NT2/D1 (cell line): ENCODE measurements at places on chromosomes 3 and 15.

GRCh38 chr3:188177721-188178120, 23.8 kb downstream of the LPP start:
- DNase-seq, result no peak

DNA sequence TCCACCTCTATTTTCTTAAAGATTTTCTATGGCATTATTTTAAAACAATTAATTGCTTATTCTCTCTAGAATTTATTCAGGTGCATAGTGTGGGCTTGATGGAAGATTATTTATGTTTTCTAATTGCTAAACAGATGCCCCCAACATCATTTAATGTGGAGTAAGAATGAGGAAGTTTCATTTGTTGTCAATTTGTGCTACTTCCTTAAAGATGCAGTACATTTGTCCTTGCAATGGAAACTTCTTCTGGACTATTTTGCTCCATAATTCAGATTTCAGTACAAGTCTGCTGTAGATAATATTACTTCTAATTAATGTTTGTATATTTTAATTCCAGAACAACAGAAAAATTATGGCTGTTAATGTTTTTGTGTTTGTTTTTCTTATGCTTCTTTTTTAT, 104.8 kb downstream of the TGFBR2 start:
- no peak for DNase-seq

DNA sequence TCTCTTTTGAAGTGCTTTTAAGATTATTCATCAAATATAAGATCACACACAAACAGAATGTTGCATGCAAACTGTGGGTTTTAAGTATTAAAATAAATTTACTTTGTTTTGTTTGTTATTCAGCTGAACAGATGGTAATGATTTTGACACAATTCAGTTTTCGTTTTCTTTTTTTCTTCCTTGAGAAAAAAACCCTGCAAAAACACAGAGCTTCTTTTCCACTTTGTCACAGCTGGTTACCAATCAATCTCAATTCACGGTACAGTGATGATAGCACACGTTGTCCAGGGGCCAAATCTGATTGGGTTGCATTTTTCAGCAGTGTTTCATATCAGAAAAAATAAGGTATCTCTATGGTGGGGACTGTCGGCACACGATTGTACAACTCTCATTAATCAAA, 473.6 kb downstream of the ROBO2 start:
- no peak for DNase-seq

- DNase-seq, result no peak
Measured at GRCh38 chr15:80752204-80752603, 27.0 kb upstream of the CEMIP start.

DNA sequence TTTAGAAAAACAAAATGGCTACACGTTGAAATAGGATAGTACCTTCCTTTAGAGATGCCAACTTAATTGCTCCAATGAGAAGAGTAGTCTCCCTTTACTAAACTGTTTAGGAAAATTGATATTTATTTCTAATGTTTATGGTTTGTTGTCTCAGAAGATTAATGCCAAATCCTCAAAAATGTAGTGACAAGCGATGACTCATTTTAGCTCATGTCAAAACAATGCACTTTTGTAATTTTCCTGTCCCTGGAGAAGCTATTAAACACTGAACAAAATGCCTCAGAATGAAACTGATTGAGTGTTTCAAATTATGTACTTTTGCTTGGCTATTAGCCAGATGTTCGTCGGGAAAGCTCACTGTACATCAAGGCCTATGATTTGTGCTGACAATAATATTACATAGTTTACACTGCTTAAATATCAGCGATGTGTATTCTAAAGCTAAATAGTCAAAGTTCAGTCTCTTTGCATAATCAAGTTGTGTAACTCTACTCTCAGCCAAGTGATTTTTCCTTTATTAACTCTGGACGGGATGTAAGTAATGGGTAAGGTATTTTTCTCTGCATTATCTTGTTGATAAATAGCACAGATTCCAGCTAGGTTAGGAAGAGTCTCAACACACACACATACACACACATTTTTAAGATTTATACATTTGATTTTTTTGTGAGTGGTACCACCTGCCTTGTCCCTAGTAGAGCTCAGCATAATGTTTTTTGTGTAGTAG, 83.7 kb downstream of the CMSS1 start:
- no peak for DNase-seq

DNA sequence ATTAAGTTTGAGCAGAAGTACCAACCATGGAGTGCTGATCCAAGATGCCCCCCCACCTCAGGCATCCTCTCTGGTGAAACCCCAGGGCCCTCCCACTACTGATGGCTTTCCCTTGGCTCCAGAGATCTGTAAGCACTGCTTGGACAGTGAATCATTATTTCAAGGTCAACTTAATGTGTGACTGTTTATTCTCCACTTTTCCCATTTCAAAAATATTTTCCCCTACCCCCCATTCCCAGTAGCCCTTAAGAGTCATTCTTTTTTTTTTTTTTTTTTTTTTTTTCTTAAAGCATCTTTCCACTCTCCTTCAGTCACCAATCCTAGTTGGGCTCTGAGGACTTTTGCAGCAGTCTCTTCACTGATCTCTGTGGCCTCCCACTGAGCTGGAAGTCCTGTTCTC, 82.6 kb downstream of the PCCB start:
- DNase-seq, result no peak

GRCh38 chr15:42157981-42158765, 1.7 kb upstream of the PLA2G4F start:
- no peak for DNase-seq

DNA sequence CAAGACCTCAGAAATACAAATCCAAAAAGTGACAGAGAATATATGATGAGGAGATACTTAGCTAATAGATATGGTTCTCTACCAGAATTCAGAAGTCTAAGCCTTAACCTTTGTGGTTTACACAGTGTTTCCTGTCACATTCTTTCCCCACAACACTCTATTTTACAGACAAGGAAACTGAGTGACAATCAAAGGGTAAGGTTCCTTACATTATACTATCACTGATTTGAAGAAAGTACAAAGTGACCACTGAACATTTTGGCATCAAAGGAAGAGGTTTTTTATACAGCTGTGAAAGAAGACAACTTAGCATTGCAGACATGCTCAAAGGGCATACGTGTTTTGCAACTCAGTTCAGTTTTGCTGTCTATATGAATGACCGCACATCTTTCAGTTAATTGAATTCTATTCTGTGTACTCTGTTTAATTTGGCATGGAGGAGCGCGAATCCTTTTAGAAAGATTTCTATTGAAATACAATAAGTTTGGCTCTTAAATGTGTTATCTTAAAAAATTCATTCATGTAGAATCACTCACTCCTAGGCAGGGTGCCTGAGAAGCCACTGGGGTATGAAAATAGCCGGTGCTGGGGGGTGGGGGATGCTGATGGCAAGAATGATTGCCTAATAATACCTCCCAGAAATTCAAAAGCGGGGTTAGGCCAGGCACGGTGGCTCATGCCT, 66.5 kb upstream of the SKOR1 start:
- no peak for DNase-seq

- no peak for DNase-seq
Measured at GRCh38 chr15:37095770-37096557, 4.4 kb downstream of the MEIS2 start.

- no peak for DNase-seq
Measured at GRCh38 chr15:101773496-101774100, 29.7 kb upstream of the OR4F6 start.

- DNase-seq, result no peak
Measured at GRCh38 chr15:27694506-27695087, 404.5 kb downstream of the OCA2 start.

- DNase-seq, result peak; percentile 28
Measured at GRCh38 chr3:111998636-111999483, at the start of gene TAGLN3. Gene TAGLN3 (plus strand): TSS chr3:111998922. CDS start chr3:111999423, 501 bp downstream.

DNA sequence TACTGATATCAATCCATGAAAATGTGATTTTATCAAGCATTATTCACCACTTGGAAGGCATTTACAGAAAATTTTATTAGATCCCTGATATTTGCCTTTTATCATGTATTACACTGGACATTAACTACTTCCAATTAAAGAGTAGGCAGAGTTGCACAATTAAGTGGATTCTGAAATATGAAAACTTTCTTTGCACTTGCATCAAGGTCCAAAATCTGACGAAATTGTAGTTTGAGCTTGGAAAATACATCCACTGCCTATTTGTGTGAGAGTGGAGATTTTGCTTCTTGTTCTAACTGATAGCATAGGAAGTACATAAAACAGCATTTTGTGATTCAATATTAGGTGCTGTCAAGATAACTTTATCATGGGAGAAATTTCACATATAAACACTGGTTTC, 49.6 kb upstream of the SLC12A8 start:
- DNase-seq, result no peak

DNA sequence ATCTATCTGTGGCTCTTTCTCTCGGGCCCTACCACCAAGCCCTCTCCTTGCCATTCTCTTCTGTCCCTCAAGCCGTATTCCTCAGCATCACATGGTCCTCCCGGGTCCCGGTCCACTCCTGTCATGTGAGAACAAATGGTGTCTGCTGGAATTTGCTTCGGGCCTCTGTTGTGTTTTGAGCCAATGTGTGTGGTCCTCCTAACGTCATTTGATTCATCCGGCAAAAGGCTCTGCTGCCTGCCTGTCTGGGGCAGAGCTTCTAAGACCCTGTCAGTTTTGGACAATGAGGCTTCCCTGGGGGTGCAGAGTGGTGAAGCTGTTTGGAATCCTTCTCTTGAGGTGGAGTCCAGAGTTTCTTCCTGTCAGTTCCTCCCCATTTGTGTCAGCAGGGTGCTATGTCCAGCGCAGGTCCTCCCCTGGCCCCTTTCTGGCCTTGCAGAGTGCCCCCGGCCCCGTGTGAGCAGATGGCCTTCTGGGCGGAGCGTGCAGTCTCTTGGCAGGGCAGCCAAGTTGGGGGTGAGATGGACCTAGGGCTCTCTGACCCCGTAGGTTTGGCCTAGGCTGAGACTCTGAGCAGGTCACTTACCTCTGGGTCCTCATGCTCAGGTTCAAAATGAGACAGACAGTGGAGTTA, 93.6 kb downstream of the APBA2 start:
- DNase-seq, result no peak

GRCh38 chr3:56282341-56282740, 185.9 kb downstream of the ERC2 start:
- DNase-seq, result no peak

DNA sequence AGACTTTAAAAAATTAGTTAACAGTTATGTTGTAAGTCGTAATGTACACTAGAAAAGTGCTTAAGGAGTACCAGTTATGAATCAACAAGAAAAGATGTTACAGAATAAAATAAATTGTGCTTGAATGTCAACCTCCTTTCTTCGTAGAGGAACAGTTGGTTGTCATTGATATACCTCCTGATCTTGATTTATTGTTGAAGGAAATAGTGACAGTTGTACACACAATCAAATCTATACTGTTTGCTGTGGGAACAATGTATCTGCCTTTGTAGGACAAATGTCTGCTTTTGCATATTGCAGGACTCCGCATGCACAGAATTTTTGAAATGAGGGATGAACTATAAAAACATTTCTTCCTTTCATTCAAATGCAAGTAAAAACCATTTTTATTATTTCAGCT, 19.2 kb downstream of the RASA2 start:
- no peak for DNase-seq

GRCh38 chr15:86446253-86446640, 366.6 kb downstream of the AGBL1 start:
- DNase-seq, result no peak

GRCh38 chr3:50126287-50127211, 28.6 kb upstream of the SEMA3F start:
- no peak for DNase-seq

- DNase-seq, result no peak
Measured at GRCh38 chr3:36244728-36245127, 135.6 kb upstream of the STAC start.

- DNase-seq, result no peak
Measured at GRCh38 chr3:21920421-21920861, 169.4 kb upstream of the ZNF385D start.

DNA sequence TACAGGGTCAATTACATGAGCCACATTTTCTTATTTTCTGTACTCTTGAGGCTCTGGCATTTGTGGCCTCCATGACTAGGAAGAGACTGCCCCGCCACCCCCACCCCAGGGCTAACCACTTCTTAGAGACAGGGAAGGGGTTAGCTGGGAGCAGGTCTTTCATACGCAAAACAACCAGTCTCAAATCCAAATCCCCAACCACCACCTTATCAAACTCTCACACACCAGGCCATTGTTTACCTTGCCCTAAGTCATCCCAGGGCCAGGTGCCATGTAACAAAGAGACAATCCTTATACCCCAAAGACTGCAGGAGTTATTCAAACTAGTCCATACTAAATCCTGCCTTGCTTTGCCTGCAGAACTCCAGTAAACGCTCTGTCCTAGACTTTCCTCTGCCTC, 77.8 kb downstream of the B3GNT5 start:
- peak; percentile 75 for DNase-seq

DNA sequence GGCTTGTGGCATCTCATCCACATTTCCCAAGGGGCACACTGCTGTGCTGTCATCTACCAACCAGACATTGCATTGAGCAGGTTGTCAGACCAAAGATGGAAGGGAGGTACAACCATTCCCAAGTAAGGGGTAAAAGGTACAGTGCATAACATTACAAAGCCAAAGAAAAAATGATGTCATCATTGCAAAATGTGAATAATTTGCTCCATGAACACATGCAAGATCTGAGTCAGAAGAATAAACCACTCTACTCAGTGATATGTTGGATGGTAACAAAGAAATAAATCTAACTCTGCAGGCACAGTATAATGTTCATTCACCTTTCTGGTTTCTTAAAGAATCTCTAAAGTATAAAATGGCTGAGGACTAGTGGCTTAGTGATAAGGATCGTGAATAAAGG, 202.7 kb downstream of the MAGI1 start:
- no peak for DNase-seq

- DNase-seq, result no peak
Measured at GRCh38 chr15:79475306-79475705, 43.2 kb downstream of the MINAR1 start.

DNA sequence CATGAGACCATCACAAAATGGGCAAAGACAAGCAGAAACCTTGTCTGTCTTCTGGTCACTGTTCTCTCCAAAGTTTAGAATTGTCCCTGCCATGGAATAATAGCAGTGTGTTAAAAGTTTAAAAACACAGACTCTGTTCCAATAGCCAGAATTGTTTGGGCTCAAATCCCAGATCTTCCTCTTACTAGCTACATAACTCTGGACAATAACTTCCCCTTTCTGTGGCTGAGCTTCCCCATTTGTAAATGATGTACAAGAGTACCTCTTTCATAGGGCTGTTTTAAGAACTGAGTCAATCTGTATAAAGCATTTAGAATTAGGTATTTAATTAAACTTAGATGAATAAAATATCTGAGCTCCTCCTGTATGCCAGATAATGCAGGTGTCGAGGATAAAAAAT, 623.0 kb downstream of the NTRK3 start:
- DNase-seq, result no peak
